Epithelial cell of proximal tubule (primary cell): ENCODE measurements at places on chromosomes 6 and 20.

GRCh38 chr6:40910260-40910893, 128.6 kb downstream of the UNC5CL start:
- no peak for DNase-seq

GRCh38 chr6:102501615-102502014, 1108.1 kb downstream of the GRIK2 start:
- DNase-seq: no peak

- DNase-seq: no peak
Observed at GRCh38 chr6:11869672-11870340, 91.2 kb upstream of the ADTRP start.

DNA sequence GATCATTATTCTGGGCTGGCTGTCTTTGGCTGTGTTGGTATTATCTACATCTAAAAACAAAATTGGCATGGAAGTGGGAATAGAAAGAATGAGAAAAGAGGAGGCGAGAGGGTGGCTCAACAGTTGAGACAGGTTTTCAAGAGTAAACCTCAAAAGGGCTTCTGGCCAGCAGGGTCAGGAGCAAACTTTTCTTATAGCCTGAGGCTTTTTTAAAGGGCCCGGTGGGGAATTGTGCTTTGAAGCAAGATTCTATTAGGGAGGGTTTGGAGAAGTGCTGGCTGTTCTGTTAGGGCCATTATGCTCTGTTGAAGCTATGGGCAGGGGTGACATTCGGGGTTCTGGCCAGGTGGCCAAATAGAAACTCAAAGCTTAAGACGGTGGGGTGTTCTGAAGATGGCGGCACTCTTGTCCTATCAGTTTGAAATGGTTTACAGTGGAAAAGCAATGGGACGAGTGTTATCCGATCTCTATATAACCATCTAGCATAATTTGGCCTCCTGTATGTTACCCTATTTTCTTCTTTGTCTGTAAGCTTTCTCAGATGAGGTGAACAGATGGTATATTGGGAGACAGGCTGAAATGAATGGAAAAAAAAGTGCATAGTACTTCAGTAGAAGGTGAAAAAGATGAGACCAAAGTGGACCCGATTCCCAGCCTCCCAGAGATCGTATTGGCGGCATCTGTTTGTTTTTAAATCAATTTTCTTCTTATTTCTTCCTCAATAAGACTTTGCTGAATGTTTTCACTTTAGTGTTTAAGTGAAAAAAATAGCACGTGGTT, 132.1 kb upstream of the CNR1 start:
- DNase-seq: no peak

GRCh38 chr20:43193443-43193842, 3.7 kb upstream of the PTPRT start:
- no peak for DNase-seq

DNA sequence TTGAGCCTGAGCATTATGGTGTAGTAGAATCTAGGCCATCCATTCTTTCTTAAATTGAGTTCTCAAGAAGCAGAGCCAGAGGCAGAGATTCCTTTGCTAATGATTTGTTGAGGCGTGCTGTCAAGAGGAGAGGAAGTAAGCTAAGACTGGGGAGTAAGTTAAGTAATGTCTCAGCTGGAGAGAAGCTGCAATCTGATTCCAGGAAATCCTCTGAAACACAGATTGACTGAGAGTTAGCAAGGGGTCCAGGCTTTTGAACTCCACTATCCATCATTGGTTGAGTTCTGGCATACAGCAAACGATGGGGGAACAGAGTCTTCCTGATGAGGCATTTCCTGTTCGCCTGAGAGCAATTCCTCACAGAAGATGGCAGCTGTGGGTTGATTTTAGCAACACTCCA, 207.4 kb upstream of the RAB32 start:
- no peak for DNase-seq

DNA sequence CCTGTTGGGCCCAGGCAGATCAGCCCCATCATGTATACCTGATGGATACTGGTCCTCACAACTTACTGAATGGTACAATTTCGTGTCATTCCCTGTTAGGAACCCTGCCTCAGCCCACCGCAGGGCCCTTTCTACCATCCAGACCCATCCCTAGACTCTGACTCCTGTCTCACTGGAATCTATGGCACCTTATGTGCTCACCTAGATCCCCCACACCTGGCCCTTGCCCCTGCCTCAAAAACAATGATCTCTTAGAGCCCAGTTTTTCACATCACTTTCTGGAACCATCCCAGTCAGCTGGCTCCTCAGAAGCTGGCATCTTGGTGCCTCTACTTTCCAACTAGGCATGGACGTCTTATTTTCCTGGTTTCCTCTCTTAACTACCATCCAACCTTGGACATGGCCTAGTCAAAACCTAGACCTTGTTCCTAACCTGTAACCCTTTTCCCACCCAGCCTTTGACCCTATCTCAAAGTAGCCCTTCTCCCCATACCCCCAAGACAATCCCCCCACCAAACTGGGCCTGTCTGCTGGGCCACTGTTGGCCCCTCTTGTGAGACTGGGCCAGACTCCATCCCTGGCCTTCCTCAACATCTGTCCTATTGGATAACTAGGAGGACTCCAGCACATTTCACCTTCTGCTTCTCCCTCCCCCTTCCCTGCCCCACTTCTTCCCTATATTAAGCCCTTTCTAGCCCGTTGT, 981 bp downstream of the HM13 start:
- no peak for DNase-seq

GRCh38 chr20:43717616-43717995, 9.2 kb downstream of the GTSF1L start:
- DNase-seq: no peak

- DNase-seq: no peak
Observed at GRCh38 chr6:10736731-10737130, 10.9 kb upstream of the TMEM14B start.

- DNase-seq: no peak
Observed at GRCh38 chr6:110800839-110801196, 14.5 kb downstream of the CDK19 start.

DNA sequence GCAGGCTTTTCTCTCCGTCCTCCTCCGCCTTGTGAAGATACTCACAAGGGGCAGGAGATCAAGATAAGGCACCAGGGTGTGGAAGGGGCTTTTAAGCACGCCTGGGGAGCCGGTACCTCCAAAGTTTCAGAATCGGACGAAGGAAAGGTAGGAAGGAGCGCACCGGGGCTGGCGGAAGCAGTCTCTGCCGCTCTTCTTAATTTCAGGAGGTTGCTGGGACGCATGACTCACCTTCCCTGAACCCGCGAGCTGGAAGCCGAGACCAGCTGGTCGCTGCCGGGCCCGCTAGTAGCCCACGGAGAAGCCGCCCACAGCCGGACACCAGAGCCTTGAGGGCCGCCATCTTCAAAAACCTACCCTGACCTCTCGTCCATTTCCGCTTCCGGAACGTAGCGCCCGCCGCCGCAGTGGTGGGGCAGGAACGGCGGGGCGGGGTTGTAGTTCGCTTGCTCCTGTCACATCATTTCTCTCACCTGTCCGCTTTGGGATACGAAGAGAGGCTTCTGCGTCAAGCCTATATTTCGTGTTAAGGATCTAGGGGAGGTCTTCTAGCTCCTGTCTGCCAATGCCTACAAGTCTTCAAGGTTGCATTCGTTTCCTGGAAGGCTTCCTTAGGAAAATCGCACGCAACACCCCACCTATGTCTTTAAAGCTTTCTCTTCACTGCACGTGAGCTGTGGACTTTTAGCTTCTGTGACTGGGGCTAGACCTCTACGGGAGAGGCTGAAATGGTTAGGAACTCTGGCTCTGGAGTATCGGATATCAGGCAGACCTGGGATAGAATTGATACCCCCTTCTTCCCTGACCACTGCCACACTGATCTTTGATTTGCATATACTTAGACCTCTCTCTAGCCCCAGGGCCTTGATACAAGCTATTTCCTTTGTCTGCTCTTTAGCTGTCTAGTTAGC, at the start of gene MRPS18A:
Gene MRPS18A, minus strand, starts transcription at position 355 of the 911 bp plus-strand sequence. Its CDS starts 12 bp downstream, at position 343.
- DNase-seq: no peak

- no peak for DNase-seq
Observed at GRCh38 chr6:25497383-25498040, 154.5 kb upstream of the SCGN start.

GRCh38 chr6:109393886-109394281, 11.6 kb upstream of the CD164 start:
- no peak for DNase-seq

DNA sequence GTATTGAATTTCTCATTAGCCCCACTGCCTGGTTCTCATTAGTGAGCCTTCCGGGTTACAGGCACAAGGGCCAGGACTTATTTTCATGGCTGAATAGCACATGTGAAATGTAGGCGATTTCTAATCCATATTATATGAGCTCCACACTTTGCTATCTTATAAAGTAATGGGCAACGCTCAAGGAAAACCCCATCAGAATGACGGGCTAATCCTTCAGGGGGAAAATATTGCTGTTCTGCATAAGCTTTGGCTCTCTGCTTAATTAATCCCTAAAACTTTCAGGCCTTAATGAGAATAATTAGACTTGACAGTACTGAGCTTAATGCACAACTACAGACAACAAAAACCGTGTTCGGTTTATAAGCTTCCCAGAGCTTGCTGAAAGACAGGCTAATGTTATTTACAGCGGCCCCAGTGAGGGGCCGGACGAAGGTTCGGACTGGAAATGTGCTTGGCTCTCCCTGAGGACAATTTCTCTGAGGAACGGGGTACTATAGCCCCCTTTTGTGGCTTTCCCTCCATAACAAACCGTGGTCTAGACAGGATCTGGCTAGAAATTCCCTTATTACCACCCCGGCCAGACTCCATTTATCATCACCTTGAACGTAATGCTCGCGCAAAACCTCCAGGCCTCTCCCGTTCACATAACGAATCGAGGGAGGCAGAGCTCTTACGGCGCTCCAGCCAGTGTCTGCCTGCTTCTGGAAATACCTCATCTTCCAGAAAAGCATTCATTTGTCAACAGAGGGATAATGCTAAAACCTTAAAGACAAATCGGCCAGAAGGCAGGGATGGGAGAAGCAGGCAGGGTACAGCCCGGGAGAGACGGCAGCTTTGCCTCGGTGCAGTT, 164.5 kb downstream of the CD83 start:
- DNase-seq: no peak

DNA sequence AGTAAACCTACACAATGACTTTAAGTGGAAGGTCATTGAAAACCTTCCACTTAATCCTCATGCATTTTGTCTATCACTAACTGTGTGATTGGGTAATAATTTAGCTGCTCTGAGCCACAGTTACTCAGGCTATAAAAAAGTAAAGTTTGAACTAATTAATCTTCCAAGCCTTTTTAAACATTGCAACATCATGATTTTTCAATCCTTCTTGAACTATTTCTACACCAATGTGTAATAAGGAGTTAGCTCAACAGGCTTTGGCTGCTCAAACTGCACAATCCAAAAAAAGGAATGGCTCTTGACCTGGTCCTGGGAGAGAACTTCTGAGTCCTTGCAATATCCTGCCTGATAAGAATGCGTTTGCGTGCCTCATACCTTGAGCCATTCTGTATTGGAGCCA, 34.8 kb upstream of the FILIP1 start:
- DNase-seq: peak; percentile 33

DNA sequence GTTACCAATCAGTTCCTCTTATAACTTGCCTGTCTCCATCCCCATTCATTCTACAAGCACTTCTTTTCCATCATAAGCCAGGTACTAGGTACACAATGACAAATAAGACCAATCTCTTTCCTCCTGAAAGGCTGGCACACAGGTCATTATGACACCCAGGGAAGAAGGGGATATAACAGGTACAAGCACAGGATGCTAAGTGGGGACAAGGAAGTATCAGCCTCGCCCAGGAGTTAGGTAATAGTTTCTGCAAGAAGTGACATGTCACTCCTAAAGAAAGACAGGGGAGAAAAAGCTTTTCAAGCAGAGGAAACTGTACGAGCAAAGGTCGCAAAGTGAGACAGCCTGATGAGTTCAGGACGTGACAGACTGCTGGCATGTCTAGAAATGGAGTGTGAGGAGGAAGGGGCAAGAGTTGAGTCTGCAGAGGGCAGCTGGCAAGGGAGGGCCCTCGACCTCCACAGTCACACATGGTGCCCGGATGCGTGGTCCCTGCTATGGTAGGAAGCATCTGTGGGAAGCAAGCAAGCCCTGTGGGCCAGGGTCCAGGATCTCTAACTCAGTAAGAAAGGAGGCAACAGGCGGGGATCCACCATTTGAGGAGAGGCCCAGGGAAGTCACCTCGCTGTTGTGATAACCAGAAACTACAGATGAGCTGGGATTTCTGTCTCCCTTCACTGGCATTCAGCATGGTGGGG, 40.4 kb downstream of the GPLD1 start:
- no peak for DNase-seq

GRCh38 chr20:52049001-52049731, 142.4 kb downstream of the ZFP64 start:
- DNase-seq: no peak

DNA sequence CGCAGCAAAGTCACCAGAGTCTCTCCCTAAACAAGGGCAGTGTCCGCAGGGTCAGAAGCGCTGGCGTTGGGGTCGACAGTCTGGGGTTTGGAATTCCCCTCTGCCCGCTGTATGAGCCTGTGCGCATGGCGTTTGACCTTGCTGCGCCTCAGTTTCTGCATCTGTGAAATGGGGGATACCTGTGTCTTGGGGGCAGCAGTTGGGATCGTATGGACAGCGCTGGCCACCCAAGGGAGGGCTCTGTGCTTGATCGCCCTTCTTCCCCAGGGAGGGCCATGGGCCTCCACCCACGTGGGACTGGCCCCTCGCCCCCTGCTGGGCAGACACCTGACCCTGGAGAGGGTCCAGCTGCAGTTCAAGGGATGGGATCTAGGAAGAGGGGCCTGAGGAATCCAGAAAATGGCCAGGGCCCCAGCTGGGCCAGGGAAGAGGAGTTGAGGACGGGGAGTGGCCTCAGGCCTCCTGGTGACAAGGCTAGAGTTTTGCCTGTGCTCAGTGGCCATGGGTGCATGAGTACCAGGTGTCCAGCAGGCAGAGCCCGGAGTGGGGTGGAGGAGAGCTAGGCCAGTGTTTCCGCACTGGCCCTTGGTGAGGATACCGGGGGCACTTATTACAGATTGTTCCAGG, 26.4 kb upstream of the PHACTR3 start:
- DNase-seq: no peak

GRCh38 chr6:150994026-150994425, 128.5 kb downstream of the MTHFD1L start:
- no peak for DNase-seq

GRCh38 chr6:168232062-168232461, 87.5 kb downstream of the DACT2 start:
- DNase-seq: no peak

DNA sequence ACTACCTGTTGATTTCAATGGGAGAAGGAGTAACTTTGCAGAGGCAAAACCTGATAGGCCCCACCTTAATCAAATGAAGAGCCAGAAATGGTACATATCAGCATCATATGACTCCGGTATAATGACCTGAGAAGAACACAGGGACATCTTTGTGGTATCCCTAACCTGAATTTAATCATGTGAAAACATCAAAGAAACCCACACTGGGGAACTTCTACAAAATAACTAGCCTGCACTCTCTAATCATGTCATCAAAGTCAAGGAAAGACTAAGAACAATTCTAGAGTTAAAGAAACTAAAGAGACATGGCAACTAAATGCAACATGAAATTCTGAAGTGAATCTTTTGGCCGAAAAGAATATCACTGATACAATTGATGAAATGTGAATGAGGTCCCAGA, 34.9 kb downstream of the SLC17A4 start:
- no peak for DNase-seq

GRCh38 chr6:133778414-133779130, 110.3 kb upstream of the TCF21 start:
- peak; percentile 54 for DNase-seq

- DNase-seq: no peak
Observed at GRCh38 chr6:130625825-130626527, 201.2 kb upstream of the SMLR1 start.
